Activated T-helper 17 cell treated with anti-CD3 and anti-CD28 coated beads, Interleukin-2, amount 50 U/mL, for 72 hours (primary cell): ENCODE measurements at places on chromosomes 2 and 18. TPM values are rescaled to one million over a fixed set of nuclear protein-coding genes. Genes with fewer than 3 reads are reported as not detected.

- ATAC-seq: peak; percentile 54
Measured at GRCh38 chr2:170361090-170361936, 183.4 kb downstream of the MYO3B start.

- ATAC-seq: no peak
Measured at GRCh38 chr2:130156624-130157004, 11.7 kb upstream of the CCDC74B start.

DNA sequence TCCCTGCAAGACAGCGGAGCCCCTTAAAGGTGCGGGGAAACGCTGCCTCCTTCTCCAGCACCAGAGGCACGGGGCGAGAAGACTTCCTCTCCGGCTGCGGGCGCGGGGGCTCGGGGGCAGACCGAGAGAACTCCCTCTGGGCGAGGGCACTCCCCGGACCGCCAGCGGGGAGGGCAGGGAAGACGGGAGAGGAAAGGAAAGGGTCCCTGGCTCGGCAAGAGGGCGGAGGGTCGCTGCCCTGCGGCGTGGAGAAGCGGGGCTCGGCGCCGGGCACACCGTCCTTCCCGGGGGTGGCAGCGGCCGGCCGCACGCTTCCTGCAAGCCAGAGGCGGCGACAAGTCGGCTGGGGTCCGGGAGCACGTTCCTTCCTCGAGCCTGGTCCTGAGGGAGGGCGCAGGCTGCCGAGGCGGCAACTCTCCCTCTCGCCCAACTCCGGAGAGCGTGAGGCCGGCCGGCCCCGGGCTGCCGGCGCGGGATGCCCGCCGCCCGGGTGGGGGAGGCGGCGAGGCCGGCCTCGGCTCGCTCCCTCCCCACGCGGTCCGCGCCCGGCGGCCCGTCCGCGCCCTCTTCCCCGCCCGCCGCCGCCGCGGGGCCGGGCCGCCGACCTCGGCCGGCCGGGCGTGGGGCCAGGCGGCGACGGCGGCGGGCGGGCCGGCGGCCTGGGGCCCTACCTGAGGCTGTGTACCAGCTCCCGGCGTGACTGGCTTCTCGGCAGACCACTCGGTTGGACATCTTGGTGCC, 1.1 kb downstream of the MEMO1 start:
- peak; percentile 7 for ATAC-seq

- no peak for ATAC-seq
Measured at GRCh38 chr18:48390641-48391040, 18.5 kb downstream of the ZBTB7C start.

- no peak for ATAC-seq
Measured at GRCh38 chr2:241885946-241886643, 16.6 kb downstream of the RTP5 start.

DNA sequence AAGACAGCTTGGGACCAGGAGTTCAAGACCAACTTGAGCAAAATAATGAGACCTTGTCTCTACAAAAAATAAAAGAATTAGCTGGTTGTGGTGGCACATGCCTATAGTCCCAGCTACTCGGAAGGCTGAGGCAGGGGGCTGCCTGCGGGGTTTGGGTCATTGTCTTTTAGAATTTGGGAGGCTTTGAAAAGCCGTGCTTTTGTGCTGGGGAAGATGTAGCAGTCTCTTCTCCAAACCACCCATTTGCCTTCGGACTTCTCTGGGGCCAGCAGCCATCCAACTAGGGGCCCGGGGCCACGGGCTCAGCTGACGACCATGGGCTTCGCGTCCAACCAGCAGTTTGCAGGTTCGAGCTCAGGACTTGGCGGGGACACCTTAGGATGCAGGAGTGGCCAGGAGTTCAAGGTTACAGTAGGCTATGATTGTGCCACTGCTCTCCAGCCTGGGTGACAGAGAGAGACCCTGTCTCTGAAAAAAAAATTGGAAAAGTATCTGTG, 6.3 kb downstream of the PJVK start:
- no peak for ATAC-seq

GRCh38 chr2:119760237-119760955, 674 bp downstream of the PTPN4 start:
- peak; percentile 6 for ATAC-seq

- ATAC-seq: no peak
Measured at GRCh38 chr2:162316590-162316989, 1.9 kb downstream of the IFIH1 start.

DNA sequence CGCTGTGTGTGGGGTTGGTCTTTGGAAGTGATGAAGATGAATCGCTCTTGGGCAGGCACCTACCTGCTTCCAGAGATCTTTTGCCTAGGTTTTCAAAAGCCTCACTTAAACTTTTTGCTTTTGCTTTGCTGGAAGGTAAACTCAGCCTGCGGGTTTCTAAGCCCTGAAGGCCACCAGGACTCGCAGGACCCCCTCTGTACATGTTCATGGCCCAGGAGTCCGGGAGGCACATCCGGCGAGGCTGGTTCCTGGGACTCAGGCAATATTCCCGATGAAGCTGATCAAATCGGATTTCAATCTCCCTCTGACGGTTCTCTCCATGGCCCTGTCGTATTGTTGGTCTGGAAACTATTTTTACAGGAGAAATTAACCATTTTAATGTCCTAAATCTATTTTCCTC, 13.2 kb downstream of the HJURP start:
- no peak for ATAC-seq

DNA sequence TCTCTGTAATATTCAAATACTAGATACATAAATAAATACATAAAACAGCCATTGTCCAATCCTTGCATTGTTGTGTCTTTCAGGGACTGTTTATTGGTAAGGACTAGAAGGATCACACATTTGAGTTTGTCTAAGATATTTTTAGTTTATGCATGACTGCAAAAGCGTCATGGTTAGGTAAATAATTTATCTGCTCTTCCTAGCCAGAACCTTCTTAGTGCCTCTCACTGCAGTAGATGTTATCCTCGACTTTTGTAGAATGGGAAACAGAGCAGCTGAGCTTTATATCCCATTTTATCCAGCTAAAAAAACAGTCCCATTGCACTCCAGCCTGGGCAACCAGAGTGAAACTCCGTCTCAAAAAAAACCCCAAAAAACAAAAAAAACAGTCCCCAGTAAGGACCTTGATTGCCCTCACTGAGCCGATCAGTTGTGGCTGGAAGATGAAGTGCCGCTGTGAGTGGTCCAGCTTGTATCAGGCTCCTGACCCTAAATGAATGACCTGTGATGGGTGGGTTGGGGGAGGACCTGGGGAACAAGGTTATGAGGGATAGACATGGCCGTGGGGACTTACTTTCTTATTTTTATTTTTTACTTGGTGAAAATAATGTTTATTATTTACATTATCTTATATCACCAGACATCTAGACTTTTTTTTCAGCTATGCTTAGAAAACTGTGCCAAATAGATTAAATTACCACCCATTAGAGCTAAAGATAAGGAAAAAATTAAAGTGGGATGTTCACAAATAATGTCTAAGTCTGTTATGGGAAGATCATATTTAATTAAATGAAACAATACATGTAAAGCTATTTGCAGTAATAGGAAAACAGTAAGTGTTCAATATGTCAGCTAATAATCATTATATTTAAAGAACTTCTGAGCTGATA, 10.9 kb upstream of the ADAM23 start:
- ATAC-seq: no peak

- ATAC-seq: no peak
Measured at GRCh38 chr2:231063347-231063746, 6.7 kb downstream of the PSMD1 start.

Gene SLC11A1
- total RNA-seq: 0.09 TPM

Gene CNGA3
- total RNA-seq: not detected

Gene IL1RL2
- total RNA-seq: 0.41 TPM

Gene TTR
- total RNA-seq: not detected

Gene AOX1
- 0.04 TPM for total RNA-seq

Gene TSPYL6
- total RNA-seq: not detected

Gene SLC66A3
- total RNA-seq: 8.4 TPM

Gene FSIP2
- 0.30 TPM for total RNA-seq

Gene LOXHD1
- total RNA-seq: not detected

Gene CNTNAP5
- not detected for total RNA-seq
